Activated T-helper 1 cell treated with anti-CD3 and anti-CD28 coated beads, Interleukin-12 subunit alpha, Interleukin-12 subunit beta, Interleukin-2, Interleukin-4 antibody, amounts not matched to agents 30 ng/mL and 10 ng/mL and 1 ng/mL, durations not matched to agents 14 hours and 24 hours and 36 hours (primary cell): ENCODE measurements at places on chromosomes 13 and 19. TPM values are rescaled to one million over a fixed set of nuclear protein-coding genes. Genes with fewer than 3 reads are reported as not detected.

APOE gene
- total RNA-seq: 0.41 and 0.42 TPM in 2 replicates

WDR88 gene
- total RNA-seq: not detected in 2 replicates

- no peak for DNase-seq
- H3K36me3 ChIP-seq: peaks cover 35% of the 10 kb centered on the region
- H3K27ac ChIP-seq: no peak overlapping the region
Observed at GRCh38 chr19:40054632-40055031, 1.4 kb downstream of the ZNF780B start.

DNA sequence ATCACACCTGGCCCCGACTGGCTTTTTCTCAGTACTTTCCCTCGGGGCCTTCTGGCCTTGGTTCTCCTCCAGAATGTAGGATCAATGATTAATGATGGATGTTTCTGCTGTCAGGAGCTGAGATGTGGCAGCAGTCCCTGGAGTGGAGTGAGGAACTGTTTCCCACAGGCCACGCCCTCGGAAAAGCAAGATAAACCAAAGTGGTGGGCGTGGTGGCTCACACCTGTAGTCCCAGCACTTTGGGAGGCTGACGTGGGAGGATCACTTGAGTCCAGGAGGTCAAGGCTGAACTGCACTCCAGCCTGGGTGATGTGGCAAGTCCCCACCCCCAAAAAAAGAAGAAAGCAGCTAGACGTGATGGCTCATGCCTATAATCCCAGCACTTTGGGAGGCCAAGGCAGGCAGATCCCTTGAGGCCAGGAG is 7.1 kb upstream of the SHFL start:
- no peaks in the 10 kb centered on the region for H3K36me3 ChIP-seq
- DNase-seq: no peak
- no peak overlapping the region for H3K27ac ChIP-seq
- peaks cover 18% of the 10 kb centered on the region for H3K27me3 ChIP-seq
- H3K4me1 ChIP-seq: no peaks in the 10 kb centered on the region
- H3K4me3 ChIP-seq: no peak overlapping the region

DNA sequence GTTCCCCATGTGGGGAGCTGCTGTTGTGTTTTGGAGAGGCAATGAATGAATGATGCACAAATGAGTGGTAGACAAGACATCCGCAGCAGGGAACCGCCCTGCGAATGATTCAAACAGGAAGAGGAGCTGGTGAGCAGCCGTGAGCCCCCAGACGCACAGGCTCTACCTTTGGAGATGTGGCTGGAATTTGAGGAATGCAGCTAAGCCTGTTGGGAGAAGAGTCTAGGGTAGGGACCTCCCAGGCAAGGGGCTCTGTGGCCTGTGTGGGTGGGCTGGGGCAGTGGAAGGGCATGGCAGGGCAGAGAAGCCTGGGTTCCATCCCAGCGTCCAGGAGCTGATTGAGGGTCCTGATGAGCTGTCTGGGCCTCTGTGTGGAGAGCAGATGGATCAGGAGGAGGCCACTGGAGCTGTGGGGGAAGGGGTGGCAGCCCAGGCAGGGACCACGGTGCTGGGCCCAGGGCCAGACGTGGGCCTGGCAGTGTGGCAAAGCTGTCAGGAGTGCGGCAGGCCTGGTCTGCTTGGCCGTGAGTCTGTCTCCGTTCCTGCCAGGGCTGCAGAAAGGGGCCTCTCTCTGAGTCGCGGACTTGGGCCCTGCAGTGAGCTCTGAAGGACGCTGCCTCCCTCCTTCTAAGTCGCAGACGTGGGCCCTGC is 41.8 kb upstream of the DCUN1D2 start:
- no peak overlapping the region for H3K4me3 ChIP-seq
- no peaks in the 10 kb centered on the region for H3K36me3 ChIP-seq
- H3K27me3 ChIP-seq: no peaks in the 10 kb centered on the region
- H3K4me1 ChIP-seq: no peaks in the 10 kb centered on the region
- H3K27ac ChIP-seq: no peak overlapping the region

- no peak overlapping the region for H3K27ac ChIP-seq
- H3K4me1 ChIP-seq: peaks cover 21% of the 10 kb centered on the region
- no peak for DNase-seq
- peaks cover 57% of the 10 kb centered on the region for H3K27me3 ChIP-seq
- H3K36me3 ChIP-seq: peaks cover 2% of the 10 kb centered on the region
- H3K4me3 ChIP-seq: peak overlapping the region; percentile 78
Observed at GRCh38 chr19:38228491-38229439, 4.7 kb upstream of the DPF1 start.

- DNase-seq: no peak
- no peak overlapping the region for H3K27ac ChIP-seq
- H3K4me3 ChIP-seq: no peak overlapping the region
- no peaks in the 10 kb centered on the region for H3K27me3 ChIP-seq
- H3K4me1 ChIP-seq: no peaks in the 10 kb centered on the region
Observed at GRCh38 chr13:71798707-71799106, 68.3 kb downstream of the DACH1 start.
